ENCODE measurements at places on chromosomes 7 and 10.
A peak's percentile ranks its signal among the peaks of the same experiment; 100 is the strongest.

GRCh38 chr10:1465993-1466764, 271.1 kb downstream of the ADARB2 start:
- no peak for DNase-seq

DNA sequence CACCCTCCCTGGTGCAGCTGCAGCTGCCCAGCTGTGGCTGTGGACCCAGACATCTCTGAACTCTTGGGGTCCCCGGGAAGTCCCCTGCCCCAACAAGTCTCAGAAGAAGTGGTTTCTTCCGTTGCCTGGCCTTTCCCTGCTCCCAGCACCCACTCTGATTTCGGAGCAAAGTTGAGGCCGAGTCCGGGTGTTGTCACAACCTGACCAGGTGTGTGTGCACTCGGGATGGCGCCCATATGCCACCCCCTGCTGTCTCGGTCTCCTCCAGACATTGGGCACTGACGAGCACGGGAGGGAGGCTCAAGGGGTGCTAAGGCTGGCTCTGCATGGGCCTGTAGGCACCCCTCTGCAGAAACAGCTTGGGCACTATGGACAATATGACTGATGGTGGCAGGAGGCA, 1055.3 kb downstream of the REEP3 start:
- DNase-seq = no peak

DNA sequence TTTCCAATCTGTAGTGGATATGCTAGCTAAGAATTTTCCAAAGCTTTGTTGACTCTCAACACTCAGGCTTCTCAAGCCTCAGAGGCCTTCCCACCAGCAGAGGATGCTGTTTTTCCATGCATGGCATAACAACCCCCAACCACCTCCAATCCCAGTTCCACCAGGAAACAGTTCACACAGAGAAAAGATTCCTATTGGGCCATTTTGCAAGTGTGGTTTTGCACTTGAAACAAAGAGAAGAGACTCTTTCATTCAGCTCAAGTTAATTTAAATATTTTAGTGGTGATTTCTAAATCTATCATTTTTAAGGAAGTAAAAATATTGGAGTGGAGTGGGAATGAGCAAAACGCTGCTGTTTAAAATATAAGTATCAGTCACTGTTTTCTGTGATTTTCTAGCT, 105.6 kb upstream of the COL1A2 start:
- DNase-seq = no peak

GRCh38 chr7:3495954-3496353, 194.9 kb downstream of the SDK1 start:
- no peak for DNase-seq

GRCh38 chr10:34609287-34609940, 205.7 kb downstream of the PARD3 start:
- DNase-seq = no peak

- no peak for DNase-seq
These were observed 43.9 kb upstream of the PDCD4 start for GRCh38 chr10:110827875-110828274.

DNA sequence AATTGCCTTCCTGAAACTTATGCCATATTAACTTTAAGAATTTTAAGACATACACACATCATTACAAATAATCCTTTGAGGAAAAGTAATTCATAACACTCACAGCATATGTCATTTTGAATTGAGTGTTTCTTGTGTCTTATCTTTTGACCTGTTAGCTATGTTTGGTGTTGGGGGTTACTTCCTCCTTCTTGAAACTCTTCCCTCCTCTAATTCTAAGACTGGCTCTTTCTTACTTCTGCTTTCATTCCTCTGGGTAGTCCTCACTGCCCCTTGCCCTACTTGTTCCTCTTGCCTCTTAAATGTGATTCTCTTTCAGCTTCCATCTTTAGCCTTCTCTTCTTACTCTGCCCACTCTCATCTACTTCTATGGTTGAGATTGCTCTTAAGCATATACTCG, 28.3 kb upstream of the PIP4K2A start:
- no peak for DNase-seq

DNA sequence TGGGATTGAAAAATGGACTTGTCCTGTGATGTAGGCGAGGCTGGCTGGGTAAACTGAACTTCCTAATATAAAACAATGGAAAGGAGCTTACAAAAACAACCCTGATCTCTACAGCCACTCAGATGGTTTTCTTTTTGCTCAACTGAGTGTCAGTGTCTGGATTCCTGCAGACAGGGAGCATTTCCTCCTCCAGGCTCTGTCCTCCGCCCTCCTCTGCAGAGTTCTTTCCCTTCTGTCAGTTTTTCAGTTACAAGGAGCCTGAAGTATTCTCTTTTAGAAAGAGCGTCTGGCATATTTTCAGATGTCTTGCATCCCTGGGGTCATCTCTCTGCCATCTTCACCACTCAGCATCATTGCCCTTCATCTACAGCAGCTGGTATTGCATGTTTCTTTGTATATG, 50.0 kb upstream of the PITRM1 start:
- no peak for DNase-seq

GRCh38 chr7:22617166-22617565, 109.8 kb upstream of the IL6 start:
- no peak for DNase-seq

- DNase-seq = no peak
These were observed 78.6 kb downstream of the GSAP start for GRCh38 chr7:77337456-77337990.

GRCh38 chr7:99438573-99439480, at the start of the genes CPSF4 and PTCD1:
CPSF4 (plus strand) TSS chr7:99438943; CDS start chr7:99439083, 140 bp downstream.
PTCD1 (minus strand) TSS chr7:99438798; CDS start chr7:99435242, 3,556 bp downstream.
- DNase-seq = peak; percentile 98

- no peak for DNase-seq
These were observed 273.1 kb downstream of the SEMA3D start for GRCh38 chr7:84913731-84914130.

- no peak for DNase-seq
These were observed 63.3 kb upstream of the PAPSS2 start for GRCh38 chr10:87596351-87596750.

GRCh38 chr10:123530166-123530870, 135.8 kb upstream of the GPR26 start:
- no peak for DNase-seq
